ENCODE measurements at places on chromosomes 1 and 21.

- no peak for DNase-seq
Measured at GRCh38 chr1:6987940-6988339, 202.7 kb downstream of the CAMTA1 start.

- no peak for DNase-seq
Measured at GRCh38 chr1:58779059-58779754, 4.6 kb downstream of the JUN start.

GRCh38 chr21:29279558-29279957, 19.2 kb upstream of the BACH1 start:
- no peak for DNase-seq

DNA sequence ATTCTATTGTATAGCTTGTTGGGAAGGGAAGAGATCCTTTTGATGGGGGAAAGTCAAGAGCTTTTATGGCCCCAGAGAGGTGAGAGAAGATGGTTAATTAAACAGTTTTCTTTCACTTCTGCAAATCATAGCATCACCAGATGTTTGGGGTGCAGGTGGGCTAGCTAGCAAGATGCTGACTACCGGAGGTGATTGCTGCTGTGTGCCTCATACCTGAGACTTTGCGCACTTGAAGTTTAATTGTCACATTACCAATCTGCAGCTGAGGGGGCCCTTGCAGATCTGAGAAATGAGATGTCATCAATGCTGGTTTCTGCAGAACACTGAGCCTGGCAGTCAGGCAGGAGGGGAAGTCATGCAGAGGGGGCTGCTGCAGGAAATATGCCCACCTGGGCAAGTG, 73.9 kb downstream of the SNRPE start:
- no peak for DNase-seq

DNA sequence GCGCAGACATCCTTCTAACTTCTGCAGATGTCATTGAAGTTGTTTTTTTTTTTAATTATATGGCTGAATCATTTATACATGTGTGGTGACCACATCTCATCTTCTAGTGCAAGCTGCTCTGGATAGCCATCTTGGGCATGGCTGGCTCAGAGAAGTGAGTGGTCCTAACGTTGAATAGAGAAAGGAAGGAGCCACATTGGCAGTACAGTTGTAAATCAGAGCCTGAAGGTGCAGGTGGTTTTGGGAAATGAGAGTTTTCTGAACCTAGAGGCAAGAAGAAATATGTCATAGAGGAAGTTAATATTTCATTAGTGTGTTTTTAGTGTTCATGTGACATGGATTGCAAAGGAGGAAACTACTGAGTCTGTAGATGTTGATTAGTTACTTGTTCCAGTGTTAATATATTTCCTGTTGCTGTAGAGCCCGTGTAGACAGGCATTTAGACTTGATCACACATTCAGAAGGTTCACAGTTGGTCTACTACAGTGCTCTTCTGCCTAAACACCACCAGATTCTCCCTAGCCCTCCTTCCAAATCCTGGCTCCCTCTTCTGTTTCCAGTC, 163.7 kb downstream of the ROR1 start:
- no peak for DNase-seq

GRCh38 chr1:156504438-156504813, 3.9 kb upstream of the MEF2D start:
- DNase-seq, result peak; percentile 29

DNA sequence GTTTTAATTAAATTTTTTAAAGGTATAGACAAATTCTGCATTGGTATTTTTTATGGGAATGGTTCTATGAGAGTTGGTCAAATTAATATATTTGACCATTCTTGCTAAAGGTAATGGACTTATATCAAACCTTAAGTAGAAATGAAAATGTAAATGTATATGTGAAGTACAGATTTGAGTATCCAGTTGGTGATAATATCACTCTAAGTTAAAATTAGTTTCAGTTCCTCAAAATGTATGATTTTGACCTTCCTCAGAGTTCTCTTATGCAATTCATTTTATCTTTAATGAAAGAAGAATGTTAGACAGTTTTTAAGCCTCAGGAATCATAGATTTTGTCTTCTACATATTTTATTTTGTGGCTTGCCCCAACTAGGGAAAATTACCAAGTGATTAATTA, 1291.5 kb upstream of the B3GALT2 start:
- no peak for DNase-seq

- no peak for DNase-seq
Measured at GRCh38 chr21:17491716-17492414, 21.0 kb upstream of the CXADR start.

- no peak for DNase-seq
Measured at GRCh38 chr1:181592255-181592859, 109.0 kb downstream of the CACNA1E start.

GRCh38 chr1:155117610-155118009, 10.1 kb upstream of the EFNA1 start:
- no peak for DNase-seq

DNA sequence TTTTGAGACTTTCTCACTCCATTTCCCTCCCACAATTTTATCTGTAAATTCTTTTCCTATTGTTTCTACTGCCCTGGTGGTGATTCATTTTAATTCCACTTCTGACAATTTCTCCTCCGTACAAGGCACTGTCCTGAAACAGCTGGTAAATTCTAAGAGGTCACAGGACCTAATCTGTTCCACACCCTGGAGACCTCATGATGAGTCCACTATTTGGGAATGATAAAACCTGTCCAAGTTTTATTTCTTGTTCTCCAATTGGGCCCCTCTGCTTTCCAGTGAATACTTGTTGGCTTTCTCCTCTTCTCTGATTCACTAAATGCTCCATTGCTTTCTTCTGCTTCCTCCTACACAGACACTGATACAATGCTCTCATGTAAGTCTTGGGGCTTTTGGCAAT, 343.1 kb upstream of the DUSP10 start:
- no peak for DNase-seq

DNA sequence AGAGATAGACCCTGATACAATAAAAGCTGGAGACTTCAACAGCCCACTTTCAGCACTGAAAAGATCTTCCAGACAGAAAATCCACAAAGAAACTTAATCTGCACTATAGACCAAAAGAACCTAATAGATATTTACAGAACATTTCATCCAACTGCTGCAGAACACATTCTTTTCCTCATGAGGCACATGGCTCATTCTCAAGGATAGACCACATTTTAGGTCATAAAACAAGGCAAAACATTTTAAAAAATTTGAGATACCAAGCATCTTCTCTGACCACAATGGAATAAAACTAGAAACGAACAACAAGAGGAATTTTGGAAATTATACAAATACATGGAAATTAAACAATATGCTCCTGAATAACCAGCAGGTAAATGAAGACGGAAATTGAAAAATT, 15.0 kb upstream of the IL20 start:
- DNase-seq, result no peak

GRCh38 chr1:99647490-99647889, 1.6 kb downstream of the PALMD start:
- no peak for DNase-seq

DNA sequence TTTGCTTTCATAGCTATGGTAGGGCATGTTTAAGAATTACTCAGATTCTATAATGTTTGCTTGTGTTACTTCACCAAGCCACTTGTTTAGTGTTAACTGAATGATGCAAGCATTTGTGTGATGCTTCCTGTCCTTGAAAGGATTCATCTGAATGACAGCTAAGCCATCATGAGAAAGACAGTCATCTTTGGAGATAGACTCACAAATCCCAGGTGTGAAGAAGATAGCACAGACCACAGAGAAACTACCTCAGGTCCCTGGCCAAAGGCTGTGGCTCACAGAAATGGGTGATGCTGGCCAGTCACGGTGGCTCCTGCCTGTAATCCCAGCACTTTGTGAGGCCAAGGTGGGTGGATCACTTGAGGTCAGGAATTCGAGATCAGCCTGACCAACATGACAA, 321.4 kb downstream of the DPYD start:
- no peak for DNase-seq

- DNase-seq, result peak; percentile 33
Measured at GRCh38 chr1:116769994-116770393, 15.8 kb downstream of the CD2 start.

DNA sequence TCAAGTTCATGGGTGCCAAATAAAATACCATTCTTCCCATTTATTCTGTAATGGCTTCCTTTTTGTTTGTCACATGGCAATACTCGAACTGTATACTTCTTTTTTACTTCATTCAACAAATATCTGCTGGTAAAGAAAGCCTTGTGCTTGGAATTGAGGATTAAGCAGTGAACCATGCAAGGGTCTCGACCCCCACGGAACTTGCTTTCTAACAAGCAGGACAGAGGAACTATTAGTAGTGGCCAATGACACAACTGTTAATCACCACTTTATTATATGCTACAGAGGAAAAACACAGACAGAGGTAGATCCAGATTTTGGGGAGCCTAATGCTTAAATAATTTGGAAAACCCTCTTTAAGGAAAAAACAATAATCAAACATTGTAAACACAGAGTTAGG, 542.2 kb downstream of the DPYD start:
- DNase-seq, result no peak

- peak; percentile 78 for DNase-seq
Measured at GRCh38 chr1:206925106-206925736, 3.5 kb upstream of the FCMR start.

GRCh38 chr21:15301014-15301413, 236.2 kb upstream of the NRIP1 start:
- DNase-seq, result no peak

- no peak for DNase-seq
Measured at GRCh38 chr1:24940231-24940630, 10.2 kb upstream of the RUNX3 start.

GRCh38 chr1:152654110-152654509, 9.1 kb upstream of the LCE2D start:
- peak; percentile 50 for DNase-seq

DNA sequence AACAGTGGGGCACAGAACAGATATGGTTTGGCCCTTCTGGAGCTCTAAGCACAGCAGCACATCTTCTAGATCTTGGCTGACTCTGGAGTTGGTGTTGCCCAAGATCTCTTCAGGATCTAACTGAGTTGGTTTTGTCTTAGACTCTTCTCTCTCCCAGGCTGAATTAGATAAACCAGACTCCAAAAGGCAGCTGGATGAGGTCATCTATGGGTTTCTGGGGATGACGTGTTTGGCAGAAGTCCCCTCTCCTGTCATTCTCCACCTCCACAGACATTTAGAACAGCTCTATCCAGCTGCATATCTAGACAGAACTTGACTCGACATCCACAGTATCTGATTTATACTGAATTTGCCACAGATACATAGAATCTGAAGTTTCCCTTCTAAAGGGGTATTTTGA, 75.3 kb downstream of the ST6GALNAC5 start:
- DNase-seq, result no peak

DNA sequence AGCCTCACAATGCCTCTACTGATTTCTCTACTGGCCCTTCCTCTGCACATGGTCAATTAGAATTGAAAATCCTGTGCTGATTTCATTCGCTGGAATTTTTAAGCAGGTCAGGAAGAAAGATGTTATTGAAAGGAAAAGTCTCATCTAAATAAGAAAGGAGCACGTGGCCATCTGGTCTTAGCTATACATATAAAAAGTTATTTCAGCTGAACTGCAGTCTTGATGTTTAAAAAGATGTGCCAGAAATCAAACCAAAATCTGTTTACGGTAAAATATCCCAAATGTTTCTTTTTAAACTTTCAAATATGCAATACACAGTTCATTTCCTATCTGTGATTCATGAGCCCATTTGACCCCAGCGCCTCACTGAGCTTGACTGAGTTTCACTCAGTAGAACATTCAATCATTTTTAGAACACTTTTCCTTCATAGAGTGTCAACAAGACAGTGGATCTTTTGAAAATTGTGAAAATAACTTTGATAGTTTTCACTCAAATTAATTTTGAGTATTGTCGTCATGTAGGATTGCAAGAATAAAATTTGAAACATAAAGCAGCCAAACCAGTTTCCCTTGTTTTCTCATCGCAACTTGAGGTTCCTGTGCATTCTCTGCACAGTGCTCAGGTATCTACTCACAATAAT, 293.6 kb downstream of the PTPRC start:
- no peak for DNase-seq
